ENCODE measurements at places on chromosomes 7 and 10.
A peak's percentile ranks its signal among the peaks of the same experiment; 100 is the strongest.

DNA sequence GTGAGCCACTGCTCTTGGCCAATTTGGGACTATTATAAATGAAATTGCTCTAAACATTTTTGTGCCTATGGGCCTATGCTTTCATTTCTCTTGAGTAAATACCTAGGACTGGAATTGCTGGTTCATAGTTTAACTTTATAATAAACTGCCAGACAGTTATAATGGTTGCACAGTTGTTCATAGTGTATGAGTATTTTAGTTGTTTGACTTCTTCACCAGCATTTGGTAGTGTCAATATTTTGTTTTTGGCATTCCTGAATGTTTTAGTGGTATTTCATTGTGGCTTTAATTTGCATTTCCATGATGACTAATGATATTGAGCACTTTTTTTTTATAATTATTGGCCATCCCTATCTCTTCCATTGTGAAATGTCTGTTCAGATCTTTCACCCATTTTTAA is 29.5 kb downstream of the PLEKHA8 start:
- no peak for DNase-seq

DNA sequence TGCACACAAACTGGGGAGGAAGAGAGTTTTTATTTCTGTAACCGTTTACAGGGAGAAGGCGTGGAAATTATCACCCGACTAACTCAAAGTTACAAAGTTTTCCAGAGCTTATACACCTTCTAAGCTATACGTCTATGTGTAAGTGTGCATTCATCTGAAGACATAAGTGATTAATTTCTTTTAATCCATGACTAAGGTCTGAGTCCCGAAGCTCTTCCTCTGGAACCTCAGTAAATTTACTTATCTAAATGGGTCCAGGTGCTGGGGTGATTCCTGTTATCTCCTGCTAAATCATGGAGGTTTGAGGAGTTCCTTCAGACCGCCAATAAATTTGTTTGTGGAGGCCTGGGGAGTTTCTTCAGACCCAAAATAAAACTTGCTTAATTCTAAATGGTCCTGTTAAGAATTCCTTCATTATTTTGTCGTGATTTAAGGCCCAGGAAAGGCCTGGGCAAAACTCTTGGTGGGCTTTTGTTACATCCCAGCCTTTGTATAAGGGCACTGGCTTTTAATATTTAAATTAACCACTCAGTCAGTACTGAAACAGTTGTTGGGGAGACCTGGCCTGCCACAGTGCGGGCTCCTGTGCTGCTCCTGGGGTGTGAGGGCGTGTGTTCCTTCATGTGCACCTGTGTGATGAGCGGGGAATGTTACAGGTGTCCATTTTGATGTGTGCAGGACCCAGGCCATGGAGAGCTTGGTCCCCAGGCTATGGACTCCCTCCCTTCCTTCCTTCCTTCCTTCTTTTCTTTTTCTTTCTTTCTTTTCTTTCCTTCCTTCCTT is 5.8 kb upstream of the METTL27 start:
- DNase-seq: no peak

DNA sequence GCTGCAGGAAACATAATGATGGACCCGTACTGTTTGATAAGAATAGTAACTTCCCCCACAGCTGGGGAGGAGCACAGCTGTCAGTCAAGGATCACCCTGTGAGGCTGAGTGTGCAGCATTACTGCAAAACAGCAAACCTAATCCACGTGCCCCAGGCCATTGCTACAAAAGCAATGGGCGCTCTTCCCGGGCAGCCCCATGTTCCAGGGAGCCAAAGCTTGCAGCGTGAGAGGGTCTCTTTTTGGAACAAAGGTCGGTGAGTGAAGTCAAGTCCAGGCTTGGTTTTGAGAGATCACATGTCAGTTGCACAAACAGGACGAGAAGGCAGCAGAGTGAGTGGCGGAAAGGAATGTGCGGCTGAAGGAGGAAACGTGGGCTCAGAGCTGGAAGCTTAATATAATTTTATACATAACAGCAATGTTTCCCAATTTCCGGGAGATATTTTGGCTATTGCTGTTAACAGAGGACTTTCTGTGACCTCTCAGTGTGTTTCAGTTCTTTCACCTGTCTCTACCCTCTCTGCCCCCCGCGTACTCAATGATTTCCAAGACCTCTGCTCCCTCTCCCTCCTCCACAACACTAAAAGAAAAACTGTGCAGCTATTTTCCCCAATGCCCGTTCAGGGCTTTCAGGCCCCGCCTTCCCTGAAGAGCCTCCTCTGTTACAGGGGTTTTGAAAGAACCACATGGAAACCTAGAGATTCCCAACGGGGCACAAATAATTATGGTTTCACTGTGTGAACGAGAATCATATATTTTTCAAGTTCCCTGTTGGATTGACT is 128.9 kb downstream of the MTPAP start:
- no peak for DNase-seq

GRCh38 chr7:84674236-84674913 is 479.8 kb upstream of the SEMA3A start:
- DNase-seq: no peak

GRCh38 chr7:142583446-142583845 is 165.8 kb upstream of the PRSS1 start:
- peak; percentile 47 for DNase-seq

DNA sequence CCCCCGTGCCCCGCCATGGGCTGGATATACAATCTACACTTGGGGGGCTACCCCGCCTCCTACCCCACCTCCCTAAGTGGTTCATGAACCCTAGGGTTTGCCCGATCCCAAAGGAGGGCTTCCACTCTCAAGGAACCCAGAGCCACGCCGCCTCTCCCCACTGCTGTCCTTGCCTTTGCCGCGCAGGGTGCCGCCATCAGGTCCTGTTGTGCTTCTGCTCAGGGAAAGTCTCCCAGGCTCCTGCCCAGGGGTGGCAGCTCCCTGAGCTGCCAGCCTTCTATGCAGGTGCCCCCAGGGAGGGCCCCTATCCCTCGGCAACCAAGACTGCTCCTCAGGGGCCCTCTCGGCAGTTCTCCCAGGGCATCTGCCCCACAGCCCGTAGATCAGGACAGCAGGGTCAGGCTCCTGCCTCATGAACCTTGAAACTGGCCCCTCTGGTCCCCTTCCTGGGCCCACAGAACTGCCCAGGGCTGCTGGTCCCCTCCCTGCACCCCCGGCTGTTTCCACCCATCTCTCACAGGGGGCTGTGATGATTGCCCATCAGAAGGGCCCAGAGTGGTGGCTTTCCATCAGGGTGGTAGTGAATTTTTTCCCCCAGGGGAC is 13.0 kb upstream of the PCBD1 start:
- no peak for DNase-seq

GRCh38 chr10:24574578-24575155 is 149.0 kb downstream of the ARHGAP21 start:
- DNase-seq: no peak

GRCh38 chr10:86692023-86692514 is 23.8 kb downstream of the LDB3 start:
- DNase-seq: no peak

- no peak for DNase-seq
Observed at GRCh38 chr10:102815790-102816549, 21.2 kb downstream of the CYP17A1 start.

DNA sequence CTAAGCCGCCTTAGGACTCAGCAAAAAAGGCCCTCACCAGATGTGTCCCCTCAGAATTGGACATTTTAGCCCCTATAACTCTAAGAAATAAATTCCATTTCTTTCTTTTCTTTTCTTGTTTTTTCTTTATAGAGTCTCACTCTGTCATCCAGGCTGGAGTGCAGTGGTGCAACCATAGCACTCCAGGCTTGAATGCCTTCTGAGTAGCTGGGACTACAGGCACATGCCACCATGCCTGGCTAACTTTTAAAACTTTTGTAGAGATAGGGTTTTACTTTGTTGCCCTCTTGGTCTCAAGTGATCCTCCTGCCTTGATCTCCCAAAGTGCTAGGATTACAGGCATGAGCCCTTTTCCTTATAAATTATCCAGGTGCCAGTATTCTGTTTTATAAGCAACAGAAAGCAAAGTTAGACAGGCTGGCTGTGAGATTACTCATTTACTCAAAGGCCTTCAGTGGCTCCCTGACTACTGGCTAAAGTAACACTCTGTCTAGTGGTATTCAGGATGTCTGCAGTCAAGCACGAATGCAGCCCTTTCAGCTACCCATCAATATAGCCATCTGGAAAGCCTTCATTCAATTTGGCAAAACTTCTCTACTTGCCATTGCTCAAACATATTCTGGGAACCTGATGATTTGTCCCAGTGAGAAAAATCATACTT is 128.6 kb downstream of the ICA1 start:
- no peak for DNase-seq

- no peak for DNase-seq
Observed at GRCh38 chr10:80166581-80167470, 34.3 kb downstream of the PLAC9 start.

- no peak for DNase-seq
Observed at GRCh38 chr7:89837515-89837914, 316.8 kb upstream of the STEAP1 start.

DNA sequence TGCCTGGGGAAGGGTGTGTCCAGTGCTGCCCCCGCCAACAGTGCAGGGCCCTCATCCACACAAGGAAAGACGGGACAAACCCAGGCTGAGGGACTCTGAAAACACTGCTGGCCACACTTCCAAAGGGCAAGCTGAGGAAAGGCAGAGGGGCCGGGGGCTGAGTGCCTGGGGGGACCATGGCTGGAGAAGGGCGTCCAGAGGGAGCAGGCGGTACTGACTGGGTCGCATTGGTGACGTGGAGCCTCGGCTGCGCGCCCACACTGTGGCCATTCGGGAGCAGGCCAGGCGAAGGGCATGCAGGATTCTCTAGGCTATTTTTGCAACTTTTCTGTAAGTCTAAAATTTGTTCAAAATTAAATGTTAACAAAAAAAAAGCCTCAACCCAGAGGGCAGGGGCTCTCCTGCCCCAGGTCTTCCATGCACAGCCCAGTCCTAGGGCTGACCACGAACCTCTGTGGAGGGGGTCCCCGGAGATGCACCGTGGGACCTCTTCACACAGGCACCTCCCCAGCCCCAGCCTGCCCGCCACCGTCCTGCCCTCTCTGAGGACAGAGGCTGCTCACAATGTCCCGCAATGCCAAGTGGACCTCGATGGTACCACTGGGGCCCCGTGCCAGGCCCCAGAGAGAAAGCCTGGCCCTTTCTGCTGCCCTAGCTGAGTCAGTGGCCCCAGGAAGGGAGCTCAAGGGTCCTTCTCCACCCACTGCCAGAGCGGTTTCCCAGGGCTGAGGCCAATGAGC is 10.4 kb downstream of the ADAM8 start:
- no peak for DNase-seq

- DNase-seq: peak; percentile 11
Observed at GRCh38 chr7:121138262-121138933, 149.9 kb downstream of the CPED1 start.

GRCh38 chr7:127525866-127526480 is 59.4 kb downstream of the GCC1 start:
- no peak for DNase-seq

- no peak for DNase-seq
Observed at GRCh38 chr7:28586736-28587135, 174.4 kb downstream of the CREB5 start.

GRCh38 chr10:66534866-66535265 is 391.0 kb upstream of the LRRTM3 start:
- no peak for DNase-seq

- peak; percentile 34 for DNase-seq
Observed at GRCh38 chr10:103327906-103328305, 23.0 kb downstream of the PCGF6 start.

DNA sequence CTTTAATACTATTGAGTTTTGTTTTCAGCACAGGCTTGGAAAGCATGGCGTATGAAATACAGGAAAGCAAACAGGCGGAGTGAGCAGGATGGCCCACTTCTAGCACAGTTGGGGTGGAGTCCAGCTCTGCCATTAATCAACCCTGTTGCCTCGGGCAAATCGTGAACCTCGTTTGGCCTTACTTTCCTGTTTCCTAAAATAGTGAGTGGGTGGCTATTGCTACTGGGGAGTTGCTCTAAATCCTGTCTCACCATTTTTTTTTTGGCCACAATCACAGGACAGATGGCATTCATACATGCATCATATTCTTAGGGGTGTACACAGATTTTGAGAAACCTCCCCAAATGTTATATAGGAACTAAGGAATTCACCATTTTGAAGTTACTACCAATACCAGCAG is 157.8 kb downstream of the ANLN start:
- DNase-seq: no peak

DNA sequence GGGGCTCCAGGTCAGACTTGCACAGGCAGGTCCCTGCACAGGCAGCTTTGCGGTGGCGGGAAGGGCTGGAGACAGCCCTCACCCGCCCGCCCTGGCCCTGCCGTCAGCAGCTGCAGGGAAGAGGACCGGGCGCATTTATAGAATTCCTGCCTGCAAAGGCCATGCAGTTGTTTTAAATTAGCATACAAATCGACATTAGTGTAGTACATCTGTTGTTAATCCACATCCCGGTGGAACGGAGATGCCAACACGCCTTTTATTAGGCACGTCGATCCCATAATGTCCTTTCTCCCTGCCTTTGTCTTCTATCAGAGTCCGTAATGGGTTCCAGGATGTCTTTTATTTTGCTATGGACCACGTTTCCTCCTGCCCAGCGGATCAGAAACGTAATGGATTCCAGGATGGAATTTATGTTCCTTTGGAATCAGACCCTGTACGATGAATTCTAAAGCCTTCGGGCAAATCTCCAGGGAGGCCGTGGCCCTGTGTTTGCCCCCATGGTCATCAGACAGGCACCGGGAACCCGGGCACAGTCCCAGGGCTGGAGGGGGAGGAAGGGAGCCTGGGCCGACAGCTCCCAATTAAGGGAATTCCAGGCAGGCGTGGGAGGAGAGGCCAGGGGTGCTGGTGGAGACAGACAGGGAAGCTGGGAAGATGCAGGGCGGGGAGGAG is 123.9 kb downstream of the COL26A1 start:
- DNase-seq: no peak

DNA sequence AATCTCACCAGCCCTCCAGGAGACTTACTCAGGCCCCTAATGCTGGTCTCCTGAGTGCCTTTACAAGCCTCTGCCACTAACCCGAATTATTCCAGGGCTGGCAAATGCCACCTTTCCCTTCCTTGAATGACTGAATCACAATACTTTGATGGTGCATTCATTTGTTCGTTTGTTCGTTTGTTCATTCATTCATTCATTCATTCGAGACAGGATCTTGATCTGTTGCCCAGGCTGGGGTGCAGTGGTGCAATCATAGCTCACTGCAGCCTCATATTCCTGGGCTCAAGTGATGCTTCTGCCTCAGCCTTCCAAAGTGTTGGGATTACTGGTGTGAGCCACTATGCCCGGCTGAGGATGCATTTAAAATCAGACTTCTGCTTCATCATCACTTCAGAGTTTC is 6.0 kb downstream of the ZNF12 start:
- no peak for DNase-seq

- peak; percentile 90 for DNase-seq
Observed at GRCh38 chr10:30433730-30434272, at the start of gene MAP3K8. MAP3K8 (plus strand) TSS chr10:30434184; CDS start chr10:30438939, 4,755 bp downstream.

- DNase-seq: no peak
Observed at GRCh38 chr7:157795199-157795598, 458.4 kb downstream of the DNAJB6 start.

GRCh38 chr10:47406548-47406869 is 22.4 kb upstream of the ZNF488 start:
- no peak for DNase-seq

Data from GM10248 (cell line).